ENCODE measurements at places on chromosomes 4 and X.
A peak's percentile ranks its signal among the peaks of the same experiment; 100 is the strongest.

DNA sequence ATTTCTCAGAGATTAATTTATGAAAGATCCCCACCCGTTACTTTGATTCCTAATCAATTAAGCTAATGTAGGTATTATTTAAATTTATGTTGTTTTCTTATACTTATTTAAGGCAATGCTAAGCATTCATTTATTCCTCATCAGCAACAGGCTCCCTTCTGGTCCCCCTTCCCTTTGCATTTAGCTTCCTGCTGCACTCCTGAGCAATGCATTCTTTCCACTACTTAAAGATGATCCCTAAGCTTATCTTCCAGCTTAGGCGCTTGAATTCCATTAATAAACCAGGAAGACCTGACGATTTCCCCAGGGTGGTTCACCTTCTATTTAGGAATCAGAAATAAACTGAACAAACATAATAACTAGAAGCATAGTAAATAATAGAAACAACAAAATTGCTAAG is 1003.1 kb downstream of the FSTL5 start:
- DNase-seq: no peak

- DNase-seq: no peak
Measured at GRCh38 chrX:37776987-37777325, 2.9 kb upstream of the CYBB start.

DNA sequence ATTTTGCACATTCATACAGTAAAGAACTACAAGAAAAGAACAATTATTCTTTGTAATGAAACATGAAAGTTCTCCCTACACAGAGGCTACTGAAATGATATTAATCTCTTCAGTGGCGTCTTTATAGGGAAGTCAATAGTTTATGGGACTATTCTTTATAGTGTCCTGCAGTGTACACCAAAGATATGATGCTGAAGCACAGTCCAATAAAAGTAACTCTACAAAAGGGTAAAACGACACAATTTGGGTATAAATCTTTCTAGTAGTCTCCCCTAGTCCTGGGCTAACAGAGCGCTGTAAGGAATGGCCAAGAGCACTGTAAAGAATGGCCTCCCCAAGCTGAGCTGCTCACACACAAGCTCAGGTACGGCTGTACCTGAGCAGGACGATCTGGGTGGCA is 101.1 kb upstream of the FUNDC1 start:
- DNase-seq: no peak

DNA sequence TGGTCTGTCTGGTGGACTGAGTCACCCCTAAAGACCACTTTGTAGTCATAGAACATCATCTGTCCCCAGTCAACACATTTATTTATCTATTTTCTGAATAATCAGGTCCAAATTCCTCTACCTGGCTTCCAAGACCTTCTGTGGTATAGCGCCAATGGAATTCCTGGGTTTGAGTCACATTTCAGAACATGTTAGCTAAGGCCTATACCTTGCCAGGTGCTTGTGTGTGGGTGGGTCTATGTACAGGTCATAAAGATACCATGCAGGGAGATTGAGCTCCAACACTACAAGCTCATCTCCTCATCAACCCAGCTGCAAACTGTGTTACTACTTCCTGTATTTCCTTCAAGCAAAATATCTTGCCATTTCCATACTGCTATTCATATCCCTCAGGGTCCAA is 113.3 kb downstream of the TRAPPC11 start:
- no peak for DNase-seq

DNA sequence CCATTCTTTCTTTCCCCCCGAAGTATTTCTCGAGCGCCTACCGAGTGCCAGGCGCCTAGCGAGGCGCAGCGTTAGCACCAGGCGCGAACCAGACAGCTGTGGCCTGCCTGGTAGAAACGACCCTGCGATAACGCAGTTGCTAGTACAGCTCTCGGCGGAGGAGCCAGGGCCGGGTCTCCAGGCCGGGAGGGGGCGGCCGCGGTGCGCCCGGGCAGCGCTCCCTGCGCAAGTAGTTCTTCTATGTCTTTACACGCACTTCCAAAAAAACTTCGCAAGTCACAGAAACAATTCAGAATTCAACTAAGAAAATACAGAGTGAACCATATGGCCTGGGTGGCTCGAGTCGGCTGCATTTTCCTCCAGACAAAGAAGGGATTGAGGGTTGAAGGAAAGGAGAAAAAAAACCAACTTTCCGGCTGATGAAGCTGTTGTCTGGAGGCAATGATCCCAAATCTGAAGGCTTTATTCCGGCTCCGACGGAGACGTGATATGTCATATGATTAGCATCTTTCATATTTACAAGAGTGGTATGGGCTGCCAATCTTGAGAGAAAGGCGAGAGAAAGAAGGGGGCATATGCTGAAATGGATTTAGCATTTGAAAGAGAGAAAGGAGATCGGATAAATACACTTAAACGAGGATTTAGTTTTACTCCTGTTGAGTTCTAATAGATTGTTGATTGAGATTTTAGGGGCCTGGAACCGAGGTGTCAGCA is 7.2 kb upstream of the NEUROG2 start:
- peak; percentile 23 for DNase-seq

DNA sequence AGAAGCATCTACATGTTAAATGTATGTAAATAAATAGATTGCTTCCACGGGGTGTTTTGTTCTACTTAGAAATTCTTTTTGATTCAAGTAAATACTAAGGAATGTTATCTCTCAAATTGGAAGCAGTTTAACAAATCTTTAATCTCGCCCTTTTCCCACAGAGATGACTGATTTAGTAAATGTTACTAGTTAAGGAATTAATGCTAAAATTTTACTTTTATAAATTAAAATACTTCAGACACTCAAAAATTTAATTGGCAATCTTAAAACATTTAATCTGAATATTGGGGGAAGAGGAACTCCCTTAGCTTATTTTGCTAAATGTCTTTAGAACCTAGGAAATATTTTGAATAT is 12.1 kb downstream of the LARP7 start:
- no peak for DNase-seq

DNA sequence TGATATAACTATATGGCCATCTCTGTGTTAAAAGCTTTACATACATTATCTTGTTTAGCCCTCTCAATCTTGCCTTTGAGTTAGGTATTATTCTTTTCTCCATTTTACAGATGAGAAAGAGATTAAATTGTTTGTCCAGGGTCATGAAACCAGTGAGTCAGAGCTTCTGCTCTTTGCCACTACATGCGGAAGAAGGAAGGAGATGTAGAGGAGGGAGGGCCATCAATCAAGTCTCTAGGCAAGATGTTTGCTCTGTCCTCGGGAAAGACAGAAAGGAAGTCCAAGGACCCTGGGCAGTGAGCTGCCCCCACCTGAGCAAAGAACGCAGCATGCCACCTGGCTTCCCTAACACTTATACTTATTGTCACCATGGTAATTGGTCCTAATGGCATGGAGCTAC is 133.7 kb upstream of the IL1RAPL2 start:
- no peak for DNase-seq

GRCh38 chr4:153619811-153620210 is 64.3 kb upstream of the TLR2 start:
- DNase-seq: no peak

GRCh38 chr4:142040043-142040442 is 403.7 kb downstream of the IL15 start:
- no peak for DNase-seq

GRCh38 chrX:110509755-110510532 is 151.3 kb downstream of the RTL9 start:
- no peak for DNase-seq

DNA sequence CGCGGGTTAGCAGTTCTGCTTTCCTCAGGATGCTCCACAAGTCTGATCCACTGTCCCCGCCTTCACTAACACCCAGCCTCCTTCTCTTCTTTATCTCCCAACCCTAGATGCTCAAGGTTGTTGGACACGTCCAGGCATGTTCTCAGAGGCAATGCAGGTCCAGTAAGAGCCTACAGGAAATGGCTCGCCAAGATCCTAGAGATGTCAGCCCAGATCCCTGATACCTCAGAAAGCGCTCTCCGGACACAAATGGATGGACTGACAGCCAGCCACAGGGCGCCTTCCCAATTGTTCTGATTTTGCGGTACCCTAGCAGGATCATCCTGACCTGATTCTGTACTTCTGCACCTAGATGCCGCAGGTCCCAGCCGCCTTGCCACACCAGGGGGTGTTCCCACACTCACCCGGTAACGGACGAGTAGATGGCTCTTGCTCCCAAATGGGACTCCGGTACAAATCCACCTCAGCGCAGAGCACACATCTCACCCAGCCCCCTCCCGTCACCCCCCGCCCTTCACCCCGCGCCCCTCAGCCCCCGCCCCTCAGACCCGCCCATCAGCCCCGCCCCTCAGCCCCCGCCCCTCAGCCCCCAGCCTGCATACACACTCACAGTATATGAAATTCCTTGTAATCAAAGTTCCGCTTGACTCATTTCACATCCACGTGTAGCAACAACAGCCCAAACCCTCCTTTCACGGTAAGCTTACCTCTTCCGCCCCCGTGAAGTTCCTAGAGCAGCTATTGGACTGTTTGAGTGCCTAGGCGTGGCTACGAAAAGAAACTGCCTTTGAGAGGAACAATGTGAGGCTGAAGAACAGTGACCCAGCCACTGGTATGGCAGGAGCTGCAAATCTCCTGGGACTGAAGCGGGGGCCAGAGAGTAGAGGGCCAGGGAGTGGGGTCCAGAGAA is at the start of gene EDA2R:
Gene EDA2R, minus strand, starts transcription at position 488 of the 910 bp plus-strand sequence. CDS start 23,058 bp downstream, outside the sequence.
- no peak for DNase-seq

GRCh38 chr4:37723067-37723466 is 36.9 kb upstream of the RELL1 start:
- no peak for DNase-seq

- no peak for DNase-seq
Measured at GRCh38 chrX:74510401-74510800, 89.1 kb downstream of the SLC16A2 start.

DNA sequence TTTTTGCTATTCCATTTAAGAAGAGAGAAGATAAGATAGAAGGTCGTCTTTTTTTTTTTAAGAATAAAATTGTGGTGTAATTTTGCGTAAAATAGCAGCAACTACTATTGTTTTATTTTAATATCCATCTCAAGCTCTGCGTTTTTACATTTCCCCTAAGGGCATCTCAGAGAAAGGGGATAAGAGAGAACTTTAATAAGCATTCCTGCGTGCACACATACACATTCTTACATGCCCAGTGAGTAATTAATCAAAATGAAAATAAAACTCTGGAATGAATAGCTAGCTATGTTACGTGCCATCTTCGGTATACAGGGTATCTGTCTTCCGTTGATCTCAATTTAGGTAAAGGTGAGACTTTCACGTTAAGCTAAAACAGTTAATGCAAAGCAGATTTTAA is 200.3 kb upstream of the TENM3 start:
- DNase-seq: no peak

GRCh38 chr4:183596067-183596757 is 62.8 kb downstream of the RWDD4 start:
- DNase-seq: no peak

GRCh38 chr4:156705311-156705710 is 266.3 kb downstream of the PDGFC start:
- no peak for DNase-seq

DNA sequence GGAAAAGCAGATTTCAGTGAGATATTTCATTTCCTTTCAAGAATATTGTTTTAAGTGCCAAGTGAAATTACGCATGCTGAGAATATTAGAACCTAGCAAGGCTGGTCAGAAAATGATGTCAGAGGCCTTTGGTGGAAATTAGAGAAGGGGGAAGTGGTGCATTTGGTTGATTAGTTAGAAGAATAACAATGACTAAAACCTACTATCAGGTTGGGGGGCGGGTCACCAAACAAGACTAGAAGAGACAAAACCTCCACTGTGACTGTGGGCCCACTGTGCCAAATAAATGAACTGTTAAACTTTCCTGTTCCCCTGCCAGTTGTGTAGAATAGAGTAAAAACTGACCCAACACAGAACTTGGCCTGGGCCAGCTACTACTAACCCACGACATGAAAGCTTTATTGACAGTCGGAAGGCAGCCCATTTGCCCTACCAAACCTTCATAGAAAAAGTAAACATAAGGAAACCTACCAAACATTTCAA is 2.9 kb downstream of the RAPGEF2 start:
- DNase-seq: no peak

GRCh38 chr4:37758226-37758625 is 68.3 kb upstream of the PGM2 start:
- DNase-seq: peak; percentile 53

DNA sequence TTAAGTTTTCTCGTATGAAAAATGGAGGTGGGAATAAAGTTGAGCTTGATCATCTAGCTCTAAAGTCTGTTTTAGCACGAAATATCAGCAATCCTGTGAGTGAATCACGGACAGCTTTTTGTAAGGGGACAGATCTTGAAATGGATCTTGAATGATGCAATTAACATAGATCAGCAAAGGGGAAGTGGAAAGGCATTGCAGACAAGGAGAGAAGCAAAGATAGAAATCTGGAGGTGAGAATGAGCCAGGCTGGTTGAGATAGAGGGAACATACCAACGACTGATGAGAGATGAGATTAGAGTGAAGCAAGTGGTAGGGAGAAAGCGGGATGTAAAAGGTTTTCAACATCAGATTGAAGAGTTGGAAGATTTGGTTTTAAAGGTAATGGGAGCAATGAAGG is 4.6 kb upstream of the DGKK start:
- DNase-seq: no peak

GRCh38 chrX:9429767-9430166 is 35.1 kb upstream of the TBL1X start:
- no peak for DNase-seq

- no peak for DNase-seq
Measured at GRCh38 chrX:29545878-29546277, 669.5 kb upstream of the MAGEB2 start.

- peak; percentile 80 for DNase-seq
Measured at GRCh38 chr4:9898596-9899305, 117.3 kb downstream of the DRD5 start.

- DNase-seq: no peak
Measured at GRCh38 chr4:70734971-70735370, 13.2 kb downstream of the RUFY3 start.

DNA sequence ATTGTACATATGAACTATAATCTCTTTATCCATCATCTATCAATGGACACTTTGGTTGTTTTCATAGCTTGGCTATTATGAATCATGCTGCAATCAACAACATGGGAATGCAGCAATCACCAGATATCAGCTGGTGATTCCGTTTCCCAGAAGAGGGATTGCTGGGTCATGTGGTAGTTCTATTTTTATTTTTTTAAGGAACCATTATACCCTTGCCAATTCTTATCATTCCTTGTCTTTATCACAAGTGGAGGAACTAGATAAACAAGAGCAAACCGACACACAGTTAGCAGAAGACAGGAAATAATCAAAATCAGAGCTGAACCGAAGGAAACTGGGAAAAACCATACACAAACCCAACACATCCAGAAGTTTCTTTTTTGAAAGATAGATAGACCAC is 14.5 kb upstream of the LNX1 start:
- no peak for DNase-seq

- no peak for DNase-seq
Measured at GRCh38 chrX:3378156-3378555, 31.7 kb upstream of the MXRA5 start.

DNA sequence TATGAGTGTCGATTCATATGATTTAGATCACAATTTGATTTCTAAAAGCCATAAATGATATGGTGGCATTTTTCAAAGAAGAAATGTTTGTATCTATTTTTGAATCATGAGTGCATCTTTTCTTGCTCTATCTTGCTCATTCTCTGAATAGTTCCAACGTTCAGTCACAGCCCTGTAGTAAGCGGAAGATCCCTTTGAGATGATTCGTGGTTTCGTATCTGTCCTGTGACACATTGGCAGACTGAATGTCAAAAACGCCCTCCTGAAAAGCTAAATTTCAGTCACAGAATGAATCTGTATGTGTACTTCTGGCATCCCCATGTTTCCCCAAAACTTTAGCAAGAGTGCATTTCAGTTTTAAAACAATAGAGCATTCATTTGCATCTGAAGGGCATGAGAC is 1066.9 kb upstream of the TENM3 start:
- DNase-seq: no peak

Measured in right cardiac atrium (tissue), 5 donors.